HTR-8/SVneo (cell line): ENCODE measurements at places on chromosomes 1 and 21.

DNA sequence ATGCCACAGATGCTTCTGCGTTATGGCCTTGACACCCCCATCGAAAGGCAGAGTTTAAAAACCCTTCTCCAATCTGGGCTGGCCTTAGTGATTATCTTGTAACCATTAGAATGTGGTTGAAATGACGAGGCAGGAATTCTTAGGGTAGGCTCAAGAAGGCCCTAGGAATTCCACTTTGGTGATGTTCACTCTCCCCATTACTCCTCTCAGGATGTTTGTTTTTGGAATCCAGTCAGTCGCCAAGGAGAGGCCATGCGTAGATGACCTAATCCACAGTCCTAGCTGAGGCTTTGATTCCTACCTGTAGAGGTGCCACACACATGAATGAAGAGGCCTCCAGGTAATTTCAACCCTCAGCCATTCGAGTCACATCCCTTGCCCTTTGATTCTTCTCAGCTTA is 318.2 kb downstream of the NEGR1 start:
- no peak for DNase-seq

- DNase-seq: no peak
These were observed 427.7 kb downstream of the MATN1 start for GRCh38 chr1:30295674-30296073.

DNA sequence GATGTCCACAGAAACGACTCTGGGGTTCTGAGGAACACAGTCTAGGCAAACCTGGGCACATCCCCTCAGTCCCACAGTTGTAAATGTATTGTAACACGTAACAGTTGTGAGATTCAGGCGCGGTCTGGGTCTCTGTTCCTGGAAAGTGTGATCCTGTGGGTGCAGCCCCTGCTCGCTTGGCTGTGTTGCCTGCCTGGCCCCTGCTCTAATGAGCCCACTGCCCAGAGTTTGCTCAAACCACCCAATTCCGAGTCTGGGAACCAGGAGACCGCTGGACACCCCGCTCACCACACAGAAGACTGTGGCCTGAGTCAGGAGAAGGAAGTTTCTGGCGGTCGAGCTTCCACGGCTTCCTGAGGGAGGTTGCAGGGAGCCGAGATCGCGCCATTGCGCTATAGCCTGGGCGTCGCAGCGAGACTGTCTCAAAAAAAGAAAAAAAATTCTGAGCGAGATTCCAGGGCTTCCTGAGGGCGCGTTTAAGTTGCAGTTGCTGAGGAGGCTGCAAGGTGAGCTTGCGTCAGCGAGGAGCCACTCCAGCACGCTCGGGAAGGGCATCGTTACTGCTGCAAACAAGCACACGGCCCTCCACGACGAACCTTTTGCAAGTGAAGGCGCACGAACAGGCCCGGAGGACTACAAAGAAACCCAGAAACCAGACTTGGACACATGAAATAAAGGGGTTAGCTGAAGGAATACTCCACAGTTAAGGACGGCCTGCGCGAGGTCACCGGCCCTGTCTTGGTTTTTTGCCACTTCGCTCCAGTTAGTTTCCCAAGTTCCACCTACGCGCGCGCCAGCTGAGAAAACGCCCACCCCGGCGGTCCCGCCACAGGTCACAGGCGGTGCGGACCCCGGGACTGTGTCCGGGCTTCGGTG is 1.1 kb downstream of the C21orf58 start:
- DNase-seq: no peak

- no peak for DNase-seq
These were observed 5.3 kb downstream of the CELSR2 start for GRCh38 chr1:109254621-109255096.

- no peak for DNase-seq
These were observed 48.7 kb upstream of the DNAH14 start for GRCh38 chr1:224880593-224881307.

- DNase-seq: no peak
These were observed 482.1 kb downstream of the RWDD3 start for GRCh38 chr1:95716097-95716496.

DNA sequence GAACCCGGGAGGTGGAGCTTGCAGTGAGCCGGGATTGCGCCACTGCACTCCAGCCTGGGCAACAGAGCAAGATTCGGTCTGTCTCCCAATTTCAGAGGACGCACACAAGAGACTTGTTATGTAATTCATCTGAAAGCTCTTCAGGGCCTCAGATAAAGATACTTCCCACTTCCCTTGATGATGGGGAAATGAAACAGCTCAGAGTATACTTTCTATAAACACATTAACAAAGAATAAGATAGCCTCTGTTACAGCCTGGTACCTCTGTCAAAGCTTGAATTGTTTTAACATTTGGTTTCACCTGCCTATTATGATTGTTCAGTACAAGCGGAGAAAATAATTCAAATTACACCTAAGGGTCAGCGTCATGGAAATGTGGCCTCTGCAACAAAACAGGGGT is 622.9 kb upstream of the ADGRL4 start:
- no peak for DNase-seq

DNA sequence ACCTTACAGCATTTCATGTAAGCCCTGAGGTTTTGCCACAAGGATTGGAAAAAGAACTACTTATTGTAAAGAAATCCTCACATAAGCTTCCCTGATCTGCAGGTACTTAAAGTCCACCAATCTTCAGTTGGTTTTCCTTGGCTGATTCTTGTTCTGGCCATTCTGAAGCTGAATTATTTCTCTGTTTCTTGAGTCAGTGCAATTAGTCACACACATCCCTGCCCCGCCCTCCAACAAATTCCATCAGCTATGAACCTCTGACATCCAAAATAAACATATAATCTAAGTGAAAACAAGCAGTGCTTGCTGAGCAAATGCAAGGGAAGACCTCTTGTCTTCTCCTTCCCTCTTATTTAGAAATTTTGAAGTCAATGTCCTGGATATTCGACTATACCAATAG is 8.2 kb upstream of the FNDC7 start:
- DNase-seq: no peak

DNA sequence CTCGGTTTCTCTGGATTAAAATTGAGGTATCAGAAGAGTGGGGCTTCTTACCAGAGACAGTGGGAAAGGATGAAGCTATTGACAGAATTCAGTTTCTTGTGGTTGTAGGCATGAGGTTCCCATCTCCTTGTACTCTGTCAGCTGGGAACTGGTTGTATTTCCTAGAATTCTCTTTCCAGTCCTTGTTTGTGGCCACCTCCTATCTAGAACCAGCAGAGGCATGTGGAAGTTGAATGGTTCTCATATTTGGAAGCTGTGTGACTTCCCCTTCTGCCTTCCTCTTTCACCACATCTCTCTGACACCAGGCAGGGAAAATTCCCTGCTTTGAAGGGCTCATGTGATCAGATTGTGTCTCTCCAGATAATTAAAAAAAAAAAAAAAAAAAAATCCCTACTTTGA is 457.7 kb upstream of the ADAMTS5 start:
- no peak for DNase-seq

- DNase-seq: no peak
These were observed 27.0 kb downstream of the MROH7 start for GRCh38 chr1:54668567-54668966.
